ENCODE measurements at places on chromosomes 6 and 20.

DNA sequence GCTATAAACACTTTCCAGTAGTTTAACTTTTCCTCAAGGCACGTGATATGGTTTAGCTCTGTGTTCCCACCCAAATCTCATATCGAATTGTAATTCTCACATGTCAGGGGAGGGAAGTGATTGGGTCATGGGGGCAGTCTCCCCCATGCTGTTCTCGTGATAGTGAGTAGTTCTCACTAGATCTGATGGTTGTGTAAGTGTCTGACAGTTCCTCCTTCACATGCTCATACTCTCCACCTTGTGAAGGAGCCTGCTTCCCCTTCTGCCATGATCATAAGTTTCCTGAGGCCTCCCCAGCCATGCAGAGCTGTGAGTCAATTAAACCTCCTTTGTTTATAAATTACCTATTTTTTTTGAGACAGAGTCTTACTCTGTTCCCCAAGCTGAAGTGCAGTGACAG, 127.9 kb downstream of the DTNBP1 start:
- DNase-seq: no peak

DNA sequence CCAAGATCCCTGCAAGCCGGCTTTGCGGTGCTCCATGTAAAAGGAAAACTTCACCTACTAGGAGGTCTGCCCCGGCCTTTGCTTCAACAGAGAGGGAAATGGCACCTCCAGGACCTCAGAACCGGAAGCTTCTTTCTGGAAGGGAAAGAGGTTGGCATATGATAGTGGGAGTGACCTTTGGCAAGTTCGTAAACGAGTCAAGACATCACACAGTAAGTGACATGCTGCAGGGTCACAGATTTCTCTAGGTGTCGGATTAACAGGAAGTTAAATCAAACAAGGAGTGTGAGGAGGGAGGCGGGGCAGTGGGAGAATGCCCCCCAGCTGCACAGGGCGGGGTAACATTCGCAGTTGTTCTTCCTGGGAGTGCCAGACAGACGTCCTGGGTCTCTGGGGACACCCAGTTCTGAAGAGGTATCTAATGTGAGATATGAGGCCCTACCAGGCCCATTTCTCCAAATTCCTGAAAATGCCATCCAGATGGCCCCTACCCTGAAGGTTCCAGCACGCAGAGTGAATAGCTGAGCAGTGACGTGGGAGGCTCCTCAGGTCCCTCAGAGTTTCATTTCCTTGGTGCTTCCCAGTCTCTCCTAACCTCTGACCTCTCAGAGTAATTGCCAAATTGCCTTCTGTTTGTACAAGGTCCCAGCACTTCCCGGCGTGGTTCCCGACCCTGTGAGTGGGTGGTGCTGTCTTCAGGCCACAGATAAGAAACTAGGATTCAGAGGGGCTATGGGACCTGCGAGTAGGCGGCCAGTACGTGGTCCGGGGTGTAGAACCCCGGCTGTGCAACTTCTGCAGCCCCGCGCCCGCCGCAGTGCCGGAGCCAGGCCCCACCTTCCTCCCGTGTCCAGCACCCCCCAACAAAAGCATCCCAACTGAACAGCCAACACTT, 1.9 kb downstream of the RRBP1 start:
- peak; percentile 54 for DNase-seq

DNA sequence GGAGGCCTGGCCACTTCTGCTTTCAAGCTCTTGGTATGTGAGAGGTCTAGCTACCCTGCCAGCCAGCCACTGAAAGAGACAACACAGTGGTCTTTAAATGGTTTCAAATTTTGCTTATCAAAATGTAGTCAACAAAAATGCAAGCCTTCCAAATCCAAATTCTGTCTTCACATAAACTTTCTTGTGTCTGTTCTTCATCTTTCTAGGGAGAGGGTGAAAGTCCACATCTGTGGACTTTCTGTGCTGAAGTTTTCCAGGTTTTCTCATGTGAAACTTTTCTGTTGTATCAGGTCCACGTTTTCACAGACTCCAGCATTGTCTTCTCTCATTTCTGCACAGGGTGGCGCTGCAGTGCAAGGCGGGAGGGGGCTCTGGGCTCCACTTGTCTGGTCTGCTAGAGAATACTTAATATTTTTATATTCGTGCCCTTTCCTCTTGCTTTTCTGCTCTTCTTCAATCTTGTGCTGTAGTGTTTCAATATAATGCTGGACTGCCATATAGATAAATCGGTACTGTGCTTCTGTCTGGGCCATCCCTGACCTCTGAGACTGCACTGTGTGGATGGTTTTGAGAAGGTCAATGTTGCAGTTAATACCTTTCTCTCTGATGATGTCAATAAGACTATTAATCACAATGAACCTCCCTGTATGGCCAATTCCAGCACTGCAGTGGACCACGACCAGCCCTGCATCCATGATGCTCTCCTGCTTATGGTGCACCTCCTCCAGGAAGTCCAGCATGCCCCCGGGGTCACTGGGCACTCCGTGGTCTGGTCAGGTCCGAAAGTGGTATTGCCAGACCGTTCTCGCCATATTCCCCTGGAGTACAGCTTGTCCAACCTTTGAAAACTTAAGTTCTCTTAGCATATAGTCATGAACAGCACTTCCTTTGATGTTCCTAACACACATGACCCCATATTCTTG, 161.6 kb upstream of the TNFAIP3 start:
- peak; percentile 45 for DNase-seq

GRCh38 chr6:6515691-6516607, 72.6 kb upstream of the LY86 start:
- no peak for DNase-seq

DNA sequence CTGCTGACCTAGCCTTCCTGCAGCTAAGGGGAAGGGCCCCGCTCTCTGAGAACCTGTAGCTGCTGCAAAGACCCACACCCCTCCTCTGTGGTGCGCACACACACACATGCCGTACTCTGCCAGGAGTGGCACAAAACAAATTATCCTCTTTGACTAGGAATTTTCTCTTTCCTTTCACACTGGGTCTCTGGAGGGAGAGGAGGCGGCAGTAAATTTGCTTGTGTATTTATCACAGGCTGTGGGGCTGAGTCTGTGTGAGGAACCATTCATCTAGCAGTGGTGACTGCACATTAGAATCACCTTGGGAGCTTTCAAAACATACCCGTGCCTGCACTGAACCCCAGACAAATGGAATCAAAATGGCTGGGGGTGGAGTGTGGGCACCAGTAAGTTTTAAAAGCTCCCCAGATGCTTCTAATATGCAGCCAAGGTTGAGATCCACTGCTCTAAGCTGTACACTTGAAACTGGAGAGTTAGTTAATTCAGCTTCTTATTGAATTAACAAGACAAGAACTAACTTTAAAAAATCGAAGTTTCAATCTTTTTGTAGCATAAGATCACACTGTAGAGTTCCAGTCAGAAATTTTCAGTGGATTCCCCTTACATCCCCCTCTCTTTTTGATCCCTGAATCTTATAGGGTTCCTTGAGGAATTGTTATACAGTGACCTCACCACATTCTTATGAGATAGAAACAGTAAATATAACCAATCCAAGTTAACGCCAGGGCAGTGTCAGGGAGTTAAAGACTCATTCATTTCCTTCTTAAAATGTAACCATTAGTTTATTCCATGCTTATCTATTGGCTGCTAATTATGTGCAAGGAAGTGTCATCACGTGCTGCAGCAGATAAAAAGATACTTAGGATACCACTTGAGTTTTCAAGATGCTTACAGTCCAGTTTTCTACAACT, 29.8 kb upstream of the GMDS start:
- no peak for DNase-seq

DNA sequence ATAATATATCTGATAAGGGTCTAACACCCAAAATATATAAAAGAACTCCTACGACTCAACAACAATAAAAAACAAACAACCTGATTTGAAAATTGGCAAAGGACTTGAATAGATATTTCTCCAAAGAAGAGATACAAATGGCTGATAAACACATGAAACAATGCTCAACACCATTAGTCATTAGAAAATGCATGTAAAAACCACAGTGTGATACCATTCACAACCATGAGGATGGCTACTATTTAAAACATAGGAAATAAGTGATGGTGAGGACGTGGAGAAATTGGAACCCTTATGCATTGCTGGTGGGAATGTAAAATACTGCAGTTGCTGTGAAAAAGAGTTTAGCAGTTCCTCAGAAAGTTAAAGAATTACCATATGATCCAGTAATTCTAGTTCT, 41.4 kb downstream of the PTGIS start:
- no peak for DNase-seq

GRCh38 chr6:160974304-160974771, 17.2 kb upstream of the MAP3K4 start:
- peak; percentile 94 for DNase-seq

DNA sequence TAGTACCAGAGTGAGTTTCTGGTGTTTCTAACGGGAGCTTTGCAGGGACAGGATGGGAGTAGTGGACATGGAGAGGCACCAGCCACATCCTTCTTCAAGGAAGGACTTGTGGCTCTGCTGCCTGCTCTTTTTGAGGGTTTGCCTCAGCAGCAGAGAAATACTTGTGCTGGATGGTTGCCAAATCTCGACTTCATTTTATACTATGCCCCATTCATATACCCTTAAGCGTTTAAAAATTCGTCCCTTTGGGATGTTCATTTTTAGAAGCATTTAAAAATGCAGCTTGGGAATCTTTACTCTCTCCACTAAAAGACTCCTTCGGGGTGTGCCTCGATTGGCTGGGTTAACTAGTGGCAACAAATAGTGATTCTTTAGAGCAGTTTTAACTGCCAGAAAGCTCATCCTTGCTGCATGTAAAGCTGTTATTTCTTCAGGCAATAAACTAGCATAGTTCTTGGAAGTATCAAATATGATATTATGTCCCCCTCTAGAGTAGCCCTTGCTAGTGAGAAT, 126.5 kb upstream of the B3GAT2 start:
- DNase-seq: no peak

DNA sequence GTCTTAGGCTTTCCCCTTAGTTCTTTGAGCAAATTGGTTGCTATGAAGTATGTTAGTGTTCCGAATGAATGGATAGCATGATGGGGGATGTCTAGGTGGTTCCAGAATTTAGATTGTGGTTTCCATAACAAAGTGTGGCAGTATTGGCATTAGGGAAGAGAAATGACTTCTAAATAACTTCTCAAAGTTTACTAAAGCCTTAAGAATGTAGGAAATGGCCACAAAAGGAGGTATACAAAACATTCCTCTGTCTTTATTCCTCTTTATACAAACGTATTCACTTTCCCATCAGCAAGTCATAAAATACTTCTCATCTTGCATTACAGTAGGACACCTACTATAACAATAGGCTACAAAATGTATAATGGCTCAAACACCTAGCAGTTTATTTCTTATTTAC, 279.6 kb downstream of the ESR1 start:
- DNase-seq: no peak

DNA sequence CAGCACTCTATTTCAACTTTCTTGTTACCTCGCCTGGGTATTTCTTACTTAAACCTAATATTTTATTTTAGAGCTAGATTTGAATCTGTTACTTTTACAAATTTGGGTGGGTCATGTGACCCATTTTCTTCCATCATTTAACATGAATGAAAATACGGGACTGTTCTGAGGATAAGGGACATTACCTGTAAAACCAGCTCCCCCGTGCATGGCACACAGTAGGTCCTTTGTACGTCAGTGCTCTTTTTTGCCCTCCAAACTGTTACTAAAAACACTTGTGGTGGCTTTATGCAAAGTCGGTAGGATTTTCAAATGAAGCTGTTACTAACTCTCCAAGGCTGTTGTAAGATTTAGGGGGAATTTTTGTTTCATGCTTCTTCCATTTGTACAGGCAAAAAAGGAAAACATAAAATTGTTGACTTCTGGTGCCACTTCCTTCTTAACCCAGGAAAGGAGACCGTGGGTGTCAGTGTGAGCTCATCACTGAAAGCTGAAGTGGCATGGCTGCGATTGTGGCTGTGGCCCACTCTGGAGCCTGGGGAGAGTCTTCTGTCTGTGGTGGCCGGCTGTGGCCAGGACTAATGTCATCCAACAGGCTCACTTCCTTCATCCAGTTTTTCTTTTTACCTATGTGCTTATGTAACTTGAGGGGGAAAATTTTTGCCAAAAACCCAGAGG, 40.2 kb upstream of the PXDC1 start:
- no peak for DNase-seq

DNA sequence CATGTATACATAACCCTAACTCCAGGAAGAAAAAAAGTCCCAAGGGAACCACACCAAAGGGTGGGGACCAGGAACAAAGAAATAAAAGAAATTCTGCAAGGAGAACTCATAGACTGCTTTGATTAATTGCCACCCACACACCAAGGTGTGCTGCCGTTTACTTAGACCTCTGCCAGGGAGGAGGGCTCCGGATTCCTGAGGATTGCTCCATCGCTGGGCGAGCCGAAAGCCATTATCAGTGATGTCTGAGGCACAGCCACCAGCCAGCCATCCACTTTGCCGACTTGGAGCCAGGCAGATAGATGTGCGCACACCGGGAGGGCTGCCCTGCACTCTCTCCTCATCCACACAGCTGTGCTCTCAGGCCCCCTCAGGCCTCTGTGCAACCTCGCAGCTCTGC, 272.7 kb upstream of the FOXQ1 start:
- no peak for DNase-seq

DNA sequence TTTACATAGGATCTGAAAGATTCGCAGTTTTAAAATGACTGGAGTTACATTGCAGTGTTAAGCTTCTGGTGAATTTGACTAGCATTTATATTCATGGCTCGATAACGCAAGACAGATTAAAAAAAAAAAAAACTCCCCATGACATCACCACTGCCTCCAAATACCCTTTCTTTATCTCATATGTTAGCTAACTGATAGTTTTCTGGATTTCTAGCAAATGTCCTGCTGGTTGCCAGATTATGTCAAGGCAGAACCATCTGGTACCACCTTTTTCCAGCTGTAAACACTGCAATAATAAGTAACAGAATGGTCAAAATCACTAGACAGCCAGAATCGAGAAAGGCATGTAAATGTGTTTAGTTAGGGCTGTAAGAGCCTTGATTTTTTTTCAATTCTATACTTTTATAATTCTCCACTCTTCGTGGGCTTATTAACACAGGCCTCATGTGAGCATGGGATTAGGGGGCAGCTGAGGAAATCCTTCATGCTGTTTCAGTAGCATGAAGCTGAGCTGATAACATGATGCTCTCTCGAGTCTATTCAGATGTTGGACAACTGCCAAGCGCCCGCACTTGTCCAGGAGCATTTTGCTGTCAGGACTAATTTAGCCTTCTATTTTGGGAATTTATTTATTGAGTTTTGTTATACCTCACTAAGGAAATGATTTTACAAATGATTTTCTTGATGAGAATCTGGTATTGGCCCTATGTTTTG, 166.0 kb upstream of the SCGN start:
- no peak for DNase-seq
